Kidney (tissue), 22 donors: ENCODE measurements at places on chromosomes 7 and 10. TPM values are rescaled to one million over a fixed set of nuclear protein-coding genes. Genes with fewer than 3 reads are reported as not detected.
A peak's percentile ranks its signal among the peaks of the same experiment; 100 is the strongest.

The LRRN3 gene
- 0.54 TPM for polyA plus RNA-seq

GRCh38 chr10:46092524-46093081, 46.5 kb upstream of the MSMB start:
- no peak overlapping the region for H3K27ac ChIP-seq
- DNase-seq: no peak
- H3K36me3 ChIP-seq: no peaks in the 10 kb centered on the region
- H3K4me3 ChIP-seq: no peak overlapping the region
- no peaks in the 10 kb centered on the region for H3K4me1 ChIP-seq

DNA sequence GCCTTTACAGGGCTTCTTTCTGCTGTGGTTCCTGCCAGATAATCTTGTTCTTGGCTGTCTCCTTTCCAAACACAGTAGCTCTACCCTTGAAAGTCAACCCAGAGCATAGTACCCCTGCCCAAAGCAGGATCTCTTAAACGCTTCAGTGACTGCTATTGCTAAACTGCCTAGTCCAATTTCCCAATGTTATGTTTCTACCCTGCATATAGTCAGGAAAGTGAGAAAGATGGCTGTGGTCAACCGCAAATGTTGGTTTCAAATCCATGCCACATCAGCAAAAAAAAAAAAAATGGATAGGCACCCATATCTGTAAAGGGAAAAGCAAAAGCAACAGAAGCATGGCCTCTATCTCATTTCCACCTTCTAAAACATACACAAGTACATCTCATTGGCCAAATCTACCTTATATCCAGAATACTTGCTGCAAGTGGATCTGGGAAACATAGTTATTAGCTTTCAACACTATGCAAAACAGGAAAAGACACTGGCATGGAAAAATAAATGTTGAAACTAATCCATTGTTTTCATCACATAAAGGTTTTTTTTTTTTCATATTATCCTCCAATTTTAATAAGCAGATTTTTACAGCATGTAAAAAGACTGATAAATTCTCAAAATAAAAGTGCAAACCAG, 59.8 kb downstream of the DNAJC1 start:
- H3K36me3 ChIP-seq: no peaks in the 10 kb centered on the region
- no peak overlapping the region for H3K4me3 ChIP-seq
- DNase-seq: no peak
- no peaks in the 10 kb centered on the region for H3K4me1 ChIP-seq
- H3K27ac ChIP-seq: no peak overlapping the region

DNA sequence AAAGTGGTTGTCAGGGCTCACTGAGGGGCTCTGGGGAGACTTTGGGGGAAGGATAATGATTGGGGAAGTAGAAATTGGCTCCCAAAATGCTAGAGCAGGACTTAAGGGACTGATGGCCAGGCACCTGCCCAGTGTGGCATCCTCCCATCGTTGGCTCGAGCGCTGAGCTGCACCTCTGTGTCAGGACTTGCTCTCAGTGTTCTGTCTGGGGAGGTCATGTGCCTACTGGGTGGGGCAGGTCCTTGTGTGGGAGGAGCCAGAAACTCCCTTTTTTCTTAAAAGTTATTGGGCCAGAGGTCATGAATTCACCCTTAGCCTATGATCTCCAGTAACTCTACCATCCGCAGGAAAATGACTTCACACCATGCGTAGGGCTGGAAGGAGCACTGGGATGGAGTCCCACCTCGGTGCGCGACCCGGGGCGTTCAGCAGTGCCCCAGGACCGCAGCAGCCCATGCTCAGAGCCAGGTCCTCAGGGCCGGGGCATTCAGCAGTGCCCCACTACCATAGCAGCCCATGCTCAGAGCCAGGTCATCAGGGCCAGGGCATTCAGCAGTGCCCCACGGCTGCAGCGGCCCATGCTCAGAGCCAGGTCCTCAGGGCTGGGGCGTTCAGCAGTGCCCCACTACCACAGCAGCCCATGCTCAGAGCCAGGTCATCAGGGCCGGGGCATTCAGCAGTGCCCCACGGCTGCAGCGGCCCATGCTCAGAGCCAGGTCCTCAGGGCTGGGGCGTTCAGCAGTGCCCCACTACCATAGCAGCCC, 221.9 kb downstream of the EBF3 start:
- H3K27ac ChIP-seq: no peak overlapping the region
- no peaks in the 10 kb centered on the region for H3K36me3 ChIP-seq
- no peaks in the 10 kb centered on the region for H3K27me3 ChIP-seq
- no peak overlapping the region for H3K4me3 ChIP-seq

GRCh38 chr7:139502226-139502625, 18.8 kb upstream of the KLRG2 start:
- no peak overlapping the region for H3K27ac ChIP-seq
- no peak overlapping the region for H3K4me3 ChIP-seq
- no peak for DNase-seq
- no peaks in the 10 kb centered on the region for H3K36me3 ChIP-seq
- no peaks in the 10 kb centered on the region for H3K4me1 ChIP-seq

The DRGX gene
- not detected for polyA plus RNA-seq

The ITGA8 gene
- polyA plus RNA-seq: 10.8 TPM

The UPK3B gene
- 0.15 TPM for polyA plus RNA-seq

- H3K4me1 ChIP-seq: peaks cover 5% of the 10 kb centered on the region
- DNase-seq: no peak
- H3K36me3 ChIP-seq: no peaks in the 10 kb centered on the region
- H3K27me3 ChIP-seq: no peaks in the 10 kb centered on the region
- no peak overlapping the region for H3K27ac ChIP-seq
Measured at GRCh38 chr10:63585041-63585440, 63.8 kb downstream of the REEP3 start.

The GPER1 gene
- polyA plus RNA-seq: 4.8 TPM

The DNAH11 gene
- polyA plus RNA-seq: 0.58 TPM

DNA sequence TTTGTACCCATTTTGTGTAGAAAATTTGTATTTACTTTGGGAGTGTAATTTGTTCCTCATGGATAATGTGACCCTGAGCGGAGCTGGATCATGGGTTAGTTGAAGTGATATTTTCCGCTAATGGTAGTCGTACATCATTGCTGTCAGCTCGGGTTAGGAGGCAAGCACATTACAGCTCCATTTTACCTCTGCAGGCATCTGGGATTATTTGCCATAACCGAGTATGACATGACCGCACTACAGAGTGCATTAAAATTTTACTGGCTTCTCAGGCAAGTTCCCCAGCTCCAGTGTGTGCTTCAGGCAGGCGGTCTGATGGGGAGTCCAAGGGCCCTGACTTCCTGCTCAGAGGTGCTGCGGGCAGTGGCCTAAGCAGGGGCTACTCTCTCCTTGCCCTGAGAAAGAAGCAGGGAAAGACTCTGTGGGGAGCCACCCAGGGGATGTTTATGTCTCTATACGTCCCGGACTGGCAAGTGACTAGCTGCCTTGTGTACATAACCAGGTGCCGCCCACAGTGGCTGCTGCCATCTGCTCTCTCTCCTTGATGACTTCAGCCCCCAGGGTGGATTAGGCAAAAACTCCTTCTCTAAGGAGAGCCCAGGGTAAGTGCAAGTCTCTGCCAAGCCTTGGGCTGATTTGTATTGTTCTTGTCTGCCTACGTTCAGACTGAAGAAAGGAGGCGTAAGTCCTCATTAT, 685.3 kb upstream of the GALNT17 start:
- no peak overlapping the region for H3K4me3 ChIP-seq
- DNase-seq: no peak
- H3K27ac ChIP-seq: no peak overlapping the region

GRCh38 chr10:43968076-43968475, 319.4 kb upstream of the ZNF32 start:
- no peaks in the 10 kb centered on the region for H3K36me3 ChIP-seq
- no peaks in the 10 kb centered on the region for H3K27me3 ChIP-seq
- no peak overlapping the region for H3K27ac ChIP-seq
- H3K4me1 ChIP-seq: peaks cover 13% of the 10 kb centered on the region
- no peak overlapping the region for H3K4me3 ChIP-seq

DNA sequence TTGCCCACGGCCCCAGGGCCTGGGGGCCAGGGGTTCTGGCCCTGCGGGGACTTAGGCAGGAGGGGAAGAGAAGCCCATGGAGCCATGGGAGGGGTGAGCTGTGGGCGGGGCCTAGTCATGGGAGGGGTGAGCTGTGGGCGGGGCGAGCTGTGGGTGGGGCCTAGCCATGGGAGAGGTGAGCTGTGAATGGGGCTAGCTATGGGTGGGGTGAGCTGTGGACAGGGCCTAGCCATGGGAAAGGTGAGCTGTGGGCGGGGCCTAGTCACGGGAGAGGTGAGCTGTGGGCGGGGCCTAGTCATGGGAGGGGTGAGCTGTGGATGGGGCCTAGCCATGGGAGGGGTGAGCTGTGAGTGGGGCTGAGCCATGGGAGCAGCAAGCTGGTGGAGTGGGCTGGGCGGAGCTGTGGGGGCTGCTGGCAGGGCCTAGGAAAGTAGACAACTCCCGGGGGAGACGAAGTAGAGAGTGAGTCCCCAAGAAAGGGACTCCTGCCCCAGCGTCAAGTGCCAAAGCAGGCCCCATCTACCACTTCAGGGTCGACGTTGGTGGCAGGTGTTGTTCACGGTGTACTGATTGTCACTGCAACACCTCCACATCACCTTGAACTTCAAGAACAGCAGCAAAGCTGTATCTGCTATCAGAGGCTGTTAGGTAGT, 19.2 kb upstream of the TTYH3 start:
- no peaks in the 10 kb centered on the region for H3K27me3 ChIP-seq
- H3K4me1 ChIP-seq: peaks cover 18% of the 10 kb centered on the region
- H3K36me3 ChIP-seq: no peaks in the 10 kb centered on the region
- no peak overlapping the region for H3K4me3 ChIP-seq
- peak; percentile 11 for DNase-seq
- H3K27ac ChIP-seq: no peak overlapping the region

The HTR5A gene
- polyA plus RNA-seq: not detected

GRCh38 chr10:37758074-37758473, 99.3 kb downstream of the ZNF248 start:
- DNase-seq: no peak
- no peak overlapping the region for H3K4me3 ChIP-seq
- no peaks in the 10 kb centered on the region for H3K4me1 ChIP-seq
- no peak overlapping the region for H3K27ac ChIP-seq
- no peaks in the 10 kb centered on the region for H3K36me3 ChIP-seq

GRCh38 chr7:1533255-1533546, 2.7 kb downstream of the MAFK start:
- peak overlapping the region; percentile 98 for H3K27ac ChIP-seq
- H3K36me3 ChIP-seq: no peaks in the 10 kb centered on the region
- peaks cover 35% of the 10 kb centered on the region for H3K4me1 ChIP-seq

- no peaks in the 10 kb centered on the region for H3K4me1 ChIP-seq
- DNase-seq: no peak
- H3K27ac ChIP-seq: no peak overlapping the region
- H3K36me3 ChIP-seq: no peaks in the 10 kb centered on the region
- no peak overlapping the region for H3K4me3 ChIP-seq
- H3K27me3 ChIP-seq: no peaks in the 10 kb centered on the region
Measured at GRCh38 chr10:110313674-110314073, 9.0 kb upstream of the SMNDC1 start.

The CAMK2G gene
- 21.0 TPM for polyA plus RNA-seq

DNA sequence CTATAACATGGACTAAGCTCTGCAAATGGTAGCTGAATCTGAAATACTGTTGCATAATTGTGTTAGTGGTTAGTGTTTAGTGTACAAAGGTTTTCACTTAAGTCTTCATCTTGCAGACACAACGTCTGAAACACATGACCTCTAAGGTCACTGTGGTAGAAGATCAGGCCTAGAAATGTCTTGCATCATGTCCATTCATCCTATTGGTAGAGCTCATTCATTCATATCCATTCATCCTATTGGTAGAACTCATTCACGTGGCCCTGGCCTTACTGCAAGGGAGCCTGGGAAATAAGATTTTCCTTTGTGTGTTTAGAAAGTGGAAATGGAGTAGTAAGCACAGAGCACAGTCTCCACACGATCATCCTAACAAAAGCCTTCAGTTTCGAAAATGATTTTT, 485.8 kb downstream of the PLXNA4 start:
- H3K4me1 ChIP-seq: no peaks in the 10 kb centered on the region
- H3K36me3 ChIP-seq: no peaks in the 10 kb centered on the region
- no peak overlapping the region for H3K27ac ChIP-seq
